ENCODE measurements at places on chromosomes 7 and 10. TPM values are rescaled to one million over a fixed set of nuclear protein-coding genes. Genes with fewer than 3 reads are reported as not detected.

PSD gene
- not detected for total RNA-seq

DNA sequence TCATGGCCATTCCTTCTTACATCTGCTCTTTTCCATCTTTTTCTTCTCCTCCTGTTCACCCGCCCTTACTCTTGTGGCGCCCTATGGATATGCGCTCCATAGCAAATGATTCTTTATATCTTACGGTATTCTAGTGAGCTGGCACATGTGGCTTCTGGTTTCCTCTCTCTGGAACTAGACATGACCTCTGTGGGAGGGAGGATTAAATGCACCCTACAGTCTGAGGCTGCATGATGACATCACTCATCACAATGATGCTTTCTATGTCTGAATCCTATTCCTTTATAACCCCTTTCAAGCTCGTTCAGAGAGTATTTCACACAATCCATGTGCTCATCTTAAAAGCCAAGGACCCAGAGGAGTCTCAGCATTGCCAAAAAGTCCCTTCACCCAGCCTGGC is 153.3 kb downstream of the EGFR start:
- DNase-seq: no peak

DNA sequence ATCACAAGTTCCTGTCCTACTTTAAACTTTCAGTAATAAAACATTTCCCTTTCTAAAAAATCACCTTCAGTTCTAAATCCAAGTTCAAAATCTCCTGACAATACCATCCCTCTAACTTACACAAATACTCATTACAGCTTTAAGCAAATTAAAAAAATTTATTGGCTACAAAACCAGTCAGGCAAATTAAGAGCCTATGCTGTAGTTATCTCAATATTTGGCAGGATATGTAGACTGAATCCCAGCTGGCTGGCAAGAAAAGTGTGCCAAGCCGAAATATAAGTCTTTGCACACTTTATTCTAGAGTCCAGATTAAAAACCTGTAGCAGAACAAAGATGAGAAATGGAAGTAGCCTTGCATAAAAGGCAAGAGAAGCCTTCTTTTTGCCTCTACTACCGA is 9.5 kb downstream of the WAPL start:
- DNase-seq: no peak

DNA sequence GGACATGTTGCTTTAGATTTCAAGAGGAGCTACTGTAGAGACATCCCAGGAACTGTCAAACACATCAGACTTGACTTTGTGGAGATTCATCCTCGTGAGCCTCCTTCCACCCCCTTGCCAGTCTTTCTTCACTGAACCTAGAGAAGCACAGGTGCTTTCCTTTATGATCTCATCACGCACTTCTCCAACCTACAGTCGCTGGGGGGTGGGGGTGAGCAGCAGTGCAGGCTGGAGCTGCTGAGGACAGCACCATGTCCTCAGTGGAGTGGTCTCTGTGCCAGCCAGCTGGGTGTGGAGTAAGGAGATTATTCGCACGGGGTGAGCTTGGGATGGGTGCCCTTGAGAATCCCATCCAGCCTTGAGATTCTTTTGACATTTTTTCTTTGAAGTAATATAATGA is 88.1 kb downstream of the VOPP1 start:
- DNase-seq: no peak

C7orf57 gene
- 0.91 TPM for total RNA-seq

- DNase-seq: no peak
These were observed 29.8 kb downstream of the TES start for GRCh38 chr7:116240024-116240668.

DNA sequence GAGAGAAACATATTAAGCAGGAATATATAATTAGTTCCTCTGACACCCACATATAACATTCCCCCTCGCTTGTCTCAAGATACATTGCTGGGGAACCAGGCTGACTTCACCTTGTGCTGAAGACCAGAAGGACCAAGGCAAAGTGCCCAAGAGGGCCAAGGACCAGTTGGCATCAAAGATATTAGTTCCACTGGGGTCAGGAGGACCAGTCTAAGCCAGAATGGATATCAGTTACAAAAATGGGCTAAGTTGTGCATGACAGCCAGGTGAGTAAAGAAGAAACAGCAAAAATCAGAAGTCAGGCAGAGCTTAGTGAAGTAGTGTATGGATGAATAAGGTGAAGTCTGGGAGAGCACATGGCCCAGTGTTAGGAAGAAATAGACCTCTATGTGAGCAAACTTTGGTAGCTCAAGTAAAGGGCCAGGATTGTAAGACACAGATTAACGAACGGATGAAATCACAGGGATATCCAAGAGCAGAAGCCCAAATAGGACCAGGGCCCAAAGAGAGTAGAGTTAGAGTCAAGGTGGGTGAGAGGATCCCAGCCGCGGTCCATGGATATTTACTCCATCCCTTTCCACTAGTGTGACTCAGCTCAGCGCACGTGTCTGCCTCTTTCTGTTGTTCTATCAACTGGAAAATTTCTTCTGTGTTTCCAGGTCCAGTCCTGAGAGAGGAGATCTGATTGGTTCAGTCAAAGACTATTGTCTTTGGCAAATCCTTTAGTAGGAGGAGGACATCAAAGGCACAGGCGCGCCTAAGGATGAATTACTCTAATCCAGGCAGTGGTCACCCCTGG is 5.0 kb downstream of the CALD1 start:
- no peak for DNase-seq

All from Daoy (cell line).